Stomach (tissue), 19 donors: ENCODE measurements at places on chromosomes 1 and 21. TPM values are rescaled to one million over a fixed set of nuclear protein-coding genes. Genes with fewer than 3 reads are reported as not detected.

The MARK1 gene
- 1.9 TPM for polyA plus RNA-seq

The DMBX1 gene
- polyA plus RNA-seq: not detected

The C1orf94 gene
- not detected for polyA plus RNA-seq

The PTPRU gene
- 5.4 TPM for polyA plus RNA-seq

The PLA2G2D gene
- polyA plus RNA-seq: 0.23 TPM

The PAQR6 gene
- 4.3 TPM for polyA plus RNA-seq

The RIPK4 gene
- 37.6 TPM for polyA plus RNA-seq

The HSD3B2 gene
- polyA plus RNA-seq: not detected

The PROK1 gene
- 1.5 TPM for polyA plus RNA-seq

The OR2W3 gene
- polyA plus RNA-seq: 0.13 TPM

The ELAVL4 gene
- not detected for polyA plus RNA-seq

The CD1B gene
- polyA plus RNA-seq: not detected

The CFHR3 gene
- polyA plus RNA-seq: not detected

The PLA2G2C gene
- not detected for polyA plus RNA-seq

The CD84 gene
- 0.23 TPM for polyA plus RNA-seq

The AGO3 gene
- 2.2 TPM for polyA plus RNA-seq

The GPR61 gene
- not detected for polyA plus RNA-seq

The HAO2 gene
- not detected for polyA plus RNA-seq

The AMY1C gene
- not detected for polyA plus RNA-seq

The FCRL5 gene
- polyA plus RNA-seq: 1.1 TPM

The FMN2 gene
- polyA plus RNA-seq: 0.98 TPM

The NBPF14 gene
- 9.2 TPM for polyA plus RNA-seq

The TPTE gene
- polyA plus RNA-seq: not detected

The INAVA gene
- polyA plus RNA-seq: 28.2 TPM

The OLFML2B gene
- polyA plus RNA-seq: 0.45 TPM

The TRPM2 gene
- 1.9 TPM for polyA plus RNA-seq

The IL19 gene
- not detected for polyA plus RNA-seq

The GNG12 gene
- polyA plus RNA-seq: 41.5 TPM

The NEK2 gene
- 2.2 TPM for polyA plus RNA-seq
